ENCODE measurements at places on chromosomes 6 and 20.

DNA sequence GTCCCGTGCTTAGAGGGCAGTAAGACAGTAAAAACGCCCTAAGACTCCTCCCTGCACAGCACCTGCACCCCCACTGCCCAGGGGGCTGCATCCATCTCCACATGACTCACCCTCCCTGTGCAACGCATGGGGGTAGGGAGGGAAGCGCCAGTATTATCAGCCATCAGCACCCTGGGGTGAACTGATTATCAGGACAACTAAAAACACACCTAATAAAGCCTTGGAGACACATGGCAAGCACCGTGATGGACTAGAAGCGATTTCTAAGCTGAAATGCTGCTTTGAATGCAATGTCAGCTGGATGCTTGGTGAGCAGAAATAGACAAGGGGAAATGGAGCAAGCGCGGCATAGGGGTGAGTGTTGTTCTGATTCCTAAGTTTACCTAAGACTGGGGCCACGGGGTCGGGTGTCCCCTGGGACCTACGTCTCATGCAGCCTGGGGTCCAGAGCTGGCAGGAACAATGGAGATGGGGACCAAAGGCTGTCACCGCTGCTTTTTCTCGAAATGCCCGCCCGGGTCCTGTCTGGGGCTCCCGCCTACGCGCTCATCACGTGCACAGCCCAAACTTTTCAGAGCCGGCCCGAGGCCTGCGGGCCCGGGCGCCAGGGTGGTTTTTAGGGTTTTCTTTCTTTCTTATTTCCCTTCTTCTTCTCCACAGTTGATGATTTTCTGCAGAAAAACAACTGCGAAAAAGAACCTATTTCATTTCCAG is 702 bp upstream of the TNFAIP3 start:
- no peak for DNase-seq

DNA sequence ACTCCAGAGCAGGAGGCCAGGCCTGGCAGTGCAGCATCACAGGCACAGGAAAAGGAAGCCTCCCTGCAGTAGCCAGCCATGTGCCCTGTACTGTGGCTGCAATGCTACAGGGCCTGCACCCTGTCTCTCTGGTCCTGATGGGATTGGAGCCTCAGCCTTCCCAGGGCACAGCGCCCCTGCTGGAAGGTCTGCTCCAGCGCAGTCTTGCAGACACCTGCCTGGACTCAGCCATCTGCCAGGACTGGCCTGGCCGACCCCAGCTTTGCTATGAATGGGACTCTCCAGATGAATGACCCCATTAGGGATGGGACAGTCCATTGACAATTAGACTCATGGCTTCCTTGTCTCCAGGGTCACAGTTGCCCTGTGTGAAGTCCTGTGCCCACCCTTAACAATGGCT is 251.6 kb downstream of the ERMARD start:
- DNase-seq = no peak

GRCh38 chr6:149844480-149844879 is 19.7 kb downstream of the LRP11 start:
- no peak for DNase-seq

DNA sequence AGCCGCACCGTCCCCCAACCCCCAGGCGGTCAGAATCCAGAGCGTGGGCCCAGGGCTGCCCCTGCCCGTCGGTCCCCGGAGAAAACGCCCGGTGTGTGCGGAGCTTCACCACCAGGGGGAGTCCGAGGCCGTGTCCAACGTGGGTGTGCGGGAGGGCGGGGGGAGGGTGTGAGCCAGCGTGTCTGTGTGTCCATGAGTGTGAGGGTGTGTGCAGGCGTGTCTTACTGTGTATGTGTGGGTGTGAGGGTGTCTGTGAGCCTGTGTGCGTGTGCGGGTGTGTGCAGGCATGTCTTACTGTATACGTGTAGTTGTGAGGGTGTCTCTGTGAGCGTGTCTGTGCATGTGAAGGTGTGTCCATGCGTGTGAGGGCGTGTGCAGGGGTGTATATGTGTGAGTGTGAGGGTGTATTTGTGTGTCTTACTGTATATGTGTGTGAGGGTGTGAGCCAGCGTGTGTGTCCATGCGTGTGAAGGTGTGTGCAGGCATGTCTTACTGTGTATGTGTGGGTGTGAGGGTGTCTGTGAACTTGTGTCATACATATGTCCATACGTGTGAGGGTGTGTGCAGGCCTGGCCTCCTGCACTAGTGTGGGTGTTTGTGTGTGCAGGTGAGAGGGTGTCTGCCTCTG is 24.6 kb upstream of the GATA5 start:
- peak; percentile 72 for DNase-seq

GRCh38 chr20:18928626-18929025 is 115.0 kb downstream of the SCP2D1 start:
- DNase-seq = no peak

DNA sequence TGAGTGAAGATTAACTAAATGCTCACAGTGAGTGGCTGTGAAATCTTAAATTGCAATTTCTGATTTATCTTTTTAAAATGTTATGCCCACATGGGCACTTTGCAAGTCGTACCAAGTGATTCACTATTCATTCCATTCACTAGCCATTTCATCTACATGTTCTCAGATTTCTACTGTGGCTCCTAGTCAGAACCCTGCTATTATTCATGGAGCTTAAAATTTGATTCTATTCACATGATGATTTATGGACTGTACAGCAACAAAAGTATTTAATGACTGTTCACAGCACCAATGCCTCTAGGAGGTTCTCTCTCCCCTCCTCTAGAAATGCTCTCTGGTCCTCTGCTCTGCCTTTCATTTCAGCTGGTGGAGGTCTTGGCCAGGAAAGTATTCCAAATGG is 133.5 kb upstream of the MAP3K7 start:
- DNase-seq = no peak

DNA sequence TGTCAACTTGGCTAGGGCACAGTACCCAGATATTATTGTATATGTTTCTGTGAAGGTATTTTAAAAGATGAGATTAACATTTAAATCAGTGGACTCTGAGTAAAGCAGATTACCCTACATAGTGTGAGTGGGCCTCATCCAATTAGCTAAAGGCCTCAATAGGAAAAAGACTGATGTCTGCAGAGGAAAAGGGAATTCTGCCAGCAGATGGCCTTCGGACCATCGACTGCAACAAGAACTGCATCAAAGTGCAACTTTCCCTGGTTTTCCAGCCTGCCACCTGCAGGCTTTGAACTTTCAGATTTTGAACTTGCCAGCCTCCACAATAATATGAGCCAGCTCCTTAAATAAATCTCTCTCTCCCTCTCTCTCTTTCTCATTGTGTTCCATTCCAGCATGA is 80.5 kb downstream of the IMPG1 start:
- no peak for DNase-seq
